ENCODE measurements at places on chromosomes 1 and 21.

DNA sequence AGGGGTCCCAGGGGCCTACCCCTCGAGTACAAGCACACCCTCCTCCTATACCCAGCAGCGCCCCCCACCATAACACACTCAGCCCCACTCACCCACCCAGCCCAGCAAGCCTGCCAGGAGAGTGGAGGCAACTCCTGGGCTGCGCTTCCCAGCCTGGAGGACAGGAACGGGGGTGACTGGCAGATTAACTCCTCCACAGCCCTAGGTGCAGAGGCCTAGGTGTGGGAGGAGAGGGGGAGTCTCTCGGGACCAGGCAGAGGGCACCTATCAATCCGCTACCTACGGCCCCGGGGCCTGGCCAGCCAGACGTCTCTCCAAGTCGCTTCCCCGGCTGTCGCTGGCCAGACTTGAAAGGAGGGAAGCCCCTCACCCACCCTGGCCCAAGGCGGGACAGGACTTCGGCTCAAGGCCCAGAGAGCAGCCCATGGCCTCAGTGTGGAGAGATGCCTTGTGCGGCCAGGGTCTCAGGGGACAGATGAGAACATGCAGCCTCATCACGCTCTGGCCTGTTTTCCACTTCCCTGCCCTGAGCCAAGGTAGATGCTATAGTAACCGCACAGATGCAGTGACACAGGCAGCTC lies 24.9 kb downstream of the MATN1 start:
- no peak for DNase-seq

- no peak for DNase-seq
Observed at GRCh38 chr1:78607944-78608343, 12.3 kb upstream of the IFI44L start.

GRCh38 chr1:82110366-82111254 lies 309.9 kb downstream of the ADGRL2 start:
- no peak for DNase-seq

- no peak for DNase-seq
Observed at GRCh38 chr1:29798699-29799566, 562.6 kb downstream of the PTPRU start.

- no peak for DNase-seq
Observed at GRCh38 chr1:27542463-27543273, 52.7 kb upstream of the WASF2 start.

- no peak for DNase-seq
Observed at GRCh38 chr1:247386687-247387086, 29.3 kb upstream of the NLRP3 start.

- DNase-seq = no peak
Observed at GRCh38 chr1:55007625-55008024, 8.9 kb downstream of the BSND start.

GRCh38 chr1:160247053-160247452 lies 15.3 kb downstream of the DCAF8 start:
- no peak for DNase-seq

- DNase-seq = no peak
Observed at GRCh38 chr1:18527514-18527913, 46.8 kb downstream of the KLHDC7A start.

DNA sequence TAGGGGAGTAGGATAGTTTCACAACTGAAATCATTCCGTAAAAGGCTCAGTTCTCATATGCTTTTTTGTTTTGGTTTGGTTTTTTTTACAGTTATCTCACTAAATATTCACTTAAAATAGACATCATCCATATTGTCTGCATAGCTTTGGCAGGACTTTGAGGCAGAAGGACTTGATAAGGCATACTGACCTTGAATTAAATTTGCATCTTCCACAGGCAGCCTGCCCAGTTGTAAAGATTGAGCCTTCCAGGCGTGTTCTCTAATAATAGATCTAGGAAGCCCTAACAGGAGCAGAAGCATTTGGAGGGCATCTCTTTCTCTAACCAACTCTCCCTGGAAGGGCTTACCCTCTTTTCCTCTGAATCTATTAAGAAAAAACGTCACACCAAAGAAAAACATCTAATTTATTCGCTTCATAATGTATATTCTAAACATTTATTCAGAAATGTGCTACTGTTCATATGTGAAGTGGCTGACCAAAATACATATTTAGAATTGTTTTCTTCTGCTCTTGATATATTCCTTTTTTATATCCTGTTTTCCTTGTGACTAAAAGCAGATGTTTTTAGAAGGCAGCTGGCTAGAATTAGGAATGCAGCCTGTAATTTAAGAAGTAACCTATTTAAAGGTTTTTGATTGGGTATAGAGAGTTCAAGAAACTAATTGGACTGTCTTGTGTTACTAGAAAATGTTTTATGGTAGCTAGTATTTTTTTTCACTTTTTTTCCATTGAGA lies 20.2 kb downstream of the DESI2 start:
- DNase-seq = no peak

GRCh38 chr1:221689138-221689537 lies 52.8 kb downstream of the DUSP10 start:
- no peak for DNase-seq

GRCh38 chr1:230141021-230141648 lies 74.1 kb downstream of the GALNT2 start:
- DNase-seq = no peak

GRCh38 chr1:186183970-186184628 lies 191.0 kb downstream of the TPR start:
- DNase-seq = no peak

DNA sequence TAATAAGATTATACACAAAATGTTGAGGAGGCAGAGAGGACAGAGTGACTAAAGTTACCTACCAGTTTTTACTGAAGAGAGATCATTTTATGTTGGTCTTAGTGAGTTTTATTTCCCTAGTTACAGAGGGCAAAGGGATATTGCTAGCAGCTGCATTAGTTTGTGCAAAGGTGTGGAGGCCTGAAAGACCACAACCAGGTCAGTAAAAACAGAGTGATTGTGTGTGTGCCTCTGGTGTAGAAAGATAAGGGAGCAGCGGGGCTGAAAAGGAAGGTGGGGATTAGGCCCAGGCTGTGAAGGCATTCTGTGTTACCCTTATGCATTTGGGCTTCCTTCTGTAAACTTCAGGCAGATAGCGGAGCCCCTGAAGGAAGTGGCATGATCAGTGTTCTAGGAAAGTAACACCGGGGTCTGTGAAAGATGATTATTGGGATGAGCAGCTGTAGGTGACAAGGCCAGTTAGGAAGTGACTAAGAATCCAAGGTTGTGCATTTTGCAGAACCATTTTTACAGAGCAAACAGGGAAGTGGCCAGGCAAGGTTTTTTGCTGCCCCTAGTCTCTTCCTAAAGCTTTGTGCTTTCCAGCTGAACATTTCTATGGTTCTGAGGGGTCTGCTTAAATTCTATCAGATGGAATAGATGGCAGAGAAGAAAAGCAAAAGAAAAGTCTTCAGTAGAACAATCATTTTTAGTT lies 3.7 kb downstream of the GADD45A start:
- DNase-seq = no peak

GRCh38 chr1:40449684-40450494 lies at the start of gene ZFP69B:
TSS of gene ZFP69B (plus strand) at chr1:40450476. CDS start at chr1:40450962, 486 bp downstream.
- peak; percentile 33 for DNase-seq

DNA sequence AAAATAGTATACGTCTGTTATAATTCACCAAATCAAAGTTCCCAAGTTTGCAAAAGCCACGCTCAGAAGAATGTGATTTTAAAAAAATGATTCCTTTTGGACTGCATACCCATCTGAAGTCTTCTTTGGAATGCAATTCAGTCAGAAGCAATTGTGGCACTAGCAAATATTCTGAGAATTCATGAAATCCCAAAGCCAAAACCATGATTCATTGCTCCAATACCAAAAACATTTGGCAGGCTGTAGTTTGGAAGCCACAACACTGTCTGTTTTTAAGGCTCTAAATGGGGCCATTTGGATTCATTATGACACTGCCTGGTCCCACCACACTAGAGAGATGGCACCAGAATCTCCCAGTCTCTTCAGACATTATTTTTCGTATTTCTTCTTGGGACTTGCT lies 21.8 kb upstream of the LRRC53 start:
- DNase-seq = no peak

- DNase-seq = no peak
Observed at GRCh38 chr1:10917513-10918454, 94.7 kb upstream of the TARDBP start.

DNA sequence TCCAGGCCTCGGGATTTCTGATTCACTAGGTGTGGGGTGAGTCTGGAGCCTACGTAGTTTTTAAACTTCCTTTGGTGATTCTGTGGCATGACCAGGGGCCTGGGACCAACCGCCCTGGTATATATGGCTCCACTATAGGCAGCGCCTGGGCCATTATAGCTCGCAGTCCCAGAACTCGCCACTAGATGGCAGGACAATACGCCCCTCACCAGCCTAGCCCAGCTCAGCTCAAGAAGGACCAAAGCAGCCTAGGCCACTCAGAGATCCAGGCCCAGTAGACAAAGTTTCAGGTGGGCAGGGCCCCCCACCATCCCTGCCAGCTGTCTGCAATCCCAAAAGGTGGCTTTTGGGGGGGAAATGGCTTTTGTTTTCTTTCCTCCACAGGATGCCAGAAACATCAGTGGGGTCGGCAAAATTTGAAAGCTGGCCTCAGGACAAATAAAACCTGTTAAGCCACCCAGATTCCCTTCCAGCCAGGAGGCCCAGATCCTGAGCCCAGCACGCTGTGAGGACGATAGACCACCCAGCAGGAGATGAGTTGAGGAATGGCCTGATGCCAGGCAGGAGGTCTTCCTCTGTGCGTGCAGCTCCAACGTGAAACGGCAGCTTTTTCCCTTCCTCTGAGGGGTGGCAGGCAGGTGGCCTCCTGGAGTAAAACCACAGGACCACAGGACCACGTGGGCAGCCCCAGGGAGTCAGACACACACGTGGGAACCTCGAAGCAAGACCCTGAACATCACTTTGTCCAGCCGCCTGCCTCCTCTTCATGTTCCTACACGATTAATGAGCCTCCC lies 24.8 kb upstream of the TMEM51 start:
- peak; percentile 41 for DNase-seq

DNA sequence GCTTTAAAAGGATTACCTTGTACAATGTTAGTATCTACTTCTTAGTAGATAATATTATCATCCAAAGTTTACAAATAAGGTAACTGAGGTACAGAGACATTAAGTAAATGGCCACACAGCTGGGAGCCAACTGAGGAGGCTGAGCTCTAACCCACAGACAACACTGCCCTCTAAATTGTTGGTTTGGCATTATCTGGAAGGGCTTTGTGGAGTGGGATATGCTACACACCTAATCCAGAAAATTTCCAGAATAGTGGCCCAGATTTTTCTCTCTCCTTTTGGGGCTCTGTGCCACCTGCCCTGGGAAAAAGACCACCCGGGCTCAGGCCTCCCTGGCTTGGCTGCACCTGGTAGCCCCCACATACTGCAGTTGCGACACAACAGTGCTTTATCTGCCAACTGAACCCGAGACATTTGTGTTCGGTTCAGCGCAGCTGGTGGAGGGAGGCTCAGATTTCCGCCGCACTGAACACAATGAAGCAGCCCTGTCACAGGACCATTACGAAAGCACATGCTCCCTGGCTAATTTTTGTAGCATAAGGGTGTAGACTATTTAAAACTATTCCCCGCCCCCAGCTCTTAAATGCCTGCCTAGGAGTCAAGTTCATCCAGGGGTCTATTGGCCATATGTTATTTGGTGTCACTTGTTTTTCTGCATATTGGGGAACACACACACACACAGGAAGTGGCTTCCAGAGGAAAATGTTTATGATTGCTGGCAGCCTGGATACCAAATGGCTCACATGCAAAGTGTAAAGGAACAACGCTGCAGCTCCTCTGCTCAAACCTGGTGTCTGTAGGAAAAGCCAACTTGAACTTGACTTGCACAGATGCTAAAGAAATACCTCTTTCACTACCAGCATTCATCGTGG lies 92.3 kb upstream of the ESRRG start:
- DNase-seq = no peak

- DNase-seq = no peak
Observed at GRCh38 chr1:35340519-35340918, 72.0 kb downstream of the ZMYM4 start.

GRCh38 chr1:158058237-158058985 lies 65.0 kb downstream of the KIRREL1 start:
- DNase-seq = no peak

- DNase-seq = peak; percentile 98
Observed at GRCh38 chr1:161013488-161014230, 7.3 kb downstream of the F11R start.

DNA sequence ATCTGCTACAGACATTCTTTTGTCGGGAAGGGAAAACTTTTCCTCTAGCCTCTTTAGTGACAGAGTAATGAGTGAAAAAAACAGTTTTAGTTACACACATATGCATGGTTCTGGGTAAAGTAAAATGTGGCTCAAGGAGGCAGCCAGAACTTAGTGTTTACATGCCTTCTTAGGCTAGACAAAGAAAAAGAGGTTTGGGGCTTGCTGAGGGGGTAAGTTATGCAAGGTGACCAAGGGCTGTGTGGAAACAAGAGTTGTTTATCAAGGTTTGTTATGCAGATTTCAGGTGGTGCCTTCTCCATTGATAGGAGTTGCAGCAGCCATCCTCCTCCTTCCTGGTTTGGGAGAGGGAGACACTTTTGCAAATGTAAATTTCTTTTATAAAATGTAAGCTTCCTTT lies 66.5 kb upstream of the RAB3GAP2 start:
- no peak for DNase-seq

- no peak for DNase-seq
Observed at GRCh38 chr1:178613271-178613945, 100.5 kb downstream of the TEX35 start.

DNA sequence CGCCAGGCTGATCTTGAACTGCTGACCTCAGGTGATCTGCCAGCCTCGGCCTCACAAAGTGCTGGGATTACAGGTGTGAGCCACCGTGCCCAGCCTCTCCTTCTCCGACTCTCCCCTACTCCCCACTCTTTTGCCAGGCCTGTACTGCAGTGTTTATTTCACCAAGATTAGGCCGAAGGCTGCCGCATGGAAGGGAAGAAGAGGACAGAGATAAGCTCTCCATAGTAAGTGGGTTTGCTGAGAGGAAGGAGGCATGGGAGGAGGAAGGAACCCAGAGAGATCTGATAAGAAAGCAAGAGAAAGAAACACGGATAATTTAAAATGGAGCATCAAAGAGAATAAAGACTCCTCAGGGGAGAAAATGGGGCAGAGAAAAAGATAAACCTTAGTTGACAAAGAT lies 8.7 kb downstream of the PTCH2 start:
- DNase-seq = no peak

DNA sequence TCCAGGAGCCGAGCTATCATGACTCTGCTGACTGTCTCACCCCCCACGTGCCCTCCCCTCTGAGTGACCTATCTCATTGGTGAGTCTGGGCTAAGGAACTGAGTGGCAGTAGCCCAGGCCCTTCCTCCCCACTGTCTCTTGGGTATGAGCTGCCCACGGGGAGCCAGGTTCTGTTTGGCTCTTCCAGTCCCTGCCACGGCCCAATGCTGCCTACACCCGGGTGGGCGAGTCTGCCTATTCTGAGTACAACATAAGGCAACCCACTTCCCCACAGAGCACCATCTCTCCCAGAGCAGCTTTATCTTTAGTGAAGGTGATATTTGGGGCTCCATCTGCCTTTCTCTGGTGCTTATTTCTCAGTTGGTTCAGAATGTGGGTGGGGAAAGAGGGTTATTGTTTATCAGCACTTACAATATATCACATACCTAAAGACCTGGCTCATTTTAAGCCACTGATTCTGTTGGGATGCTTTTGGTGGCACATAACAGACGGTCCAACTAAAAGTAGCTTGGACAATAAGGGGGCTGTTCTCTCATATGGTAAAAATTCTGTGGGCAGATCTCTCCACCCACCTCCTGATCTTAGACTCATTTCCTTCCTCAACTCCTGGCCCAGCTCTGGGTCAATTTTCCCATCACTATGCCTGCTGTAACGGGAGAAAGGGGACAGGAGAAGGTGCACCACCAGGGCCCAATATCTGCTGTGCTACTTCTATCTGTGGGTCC lies 27.7 kb upstream of the VWA5B1 start:
- DNase-seq = no peak

- no peak for DNase-seq
Observed at GRCh38 chr1:168894397-168894903, 165.4 kb upstream of the DPT start.
